ENCODE measurements at places on chromosomes 1 and 21.

DNA sequence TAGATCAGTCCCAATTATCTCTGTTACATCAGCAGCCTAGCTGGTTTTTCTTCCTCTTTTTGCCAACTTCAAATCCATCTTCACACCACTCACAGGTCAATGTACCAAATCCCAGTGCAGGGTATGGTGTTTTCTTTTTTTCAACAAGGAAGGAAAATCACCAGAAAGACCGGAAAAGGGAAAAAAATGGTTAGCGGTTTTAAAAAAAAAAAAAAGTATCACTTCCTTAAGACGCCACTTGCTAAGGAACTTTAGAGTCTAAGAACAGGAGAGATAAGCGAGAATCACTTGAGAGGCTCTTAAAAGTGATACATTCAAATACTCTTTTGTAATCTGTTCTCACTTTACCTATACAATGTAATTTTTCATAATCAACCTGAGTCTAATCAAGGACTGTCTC, 3.1 kb upstream of the OR10J1 start:
- DNase-seq: no peak

- no peak for DNase-seq
These were observed 8.2 kb upstream of the DYRK1A start for GRCh38 chr21:37358397-37358796.

DNA sequence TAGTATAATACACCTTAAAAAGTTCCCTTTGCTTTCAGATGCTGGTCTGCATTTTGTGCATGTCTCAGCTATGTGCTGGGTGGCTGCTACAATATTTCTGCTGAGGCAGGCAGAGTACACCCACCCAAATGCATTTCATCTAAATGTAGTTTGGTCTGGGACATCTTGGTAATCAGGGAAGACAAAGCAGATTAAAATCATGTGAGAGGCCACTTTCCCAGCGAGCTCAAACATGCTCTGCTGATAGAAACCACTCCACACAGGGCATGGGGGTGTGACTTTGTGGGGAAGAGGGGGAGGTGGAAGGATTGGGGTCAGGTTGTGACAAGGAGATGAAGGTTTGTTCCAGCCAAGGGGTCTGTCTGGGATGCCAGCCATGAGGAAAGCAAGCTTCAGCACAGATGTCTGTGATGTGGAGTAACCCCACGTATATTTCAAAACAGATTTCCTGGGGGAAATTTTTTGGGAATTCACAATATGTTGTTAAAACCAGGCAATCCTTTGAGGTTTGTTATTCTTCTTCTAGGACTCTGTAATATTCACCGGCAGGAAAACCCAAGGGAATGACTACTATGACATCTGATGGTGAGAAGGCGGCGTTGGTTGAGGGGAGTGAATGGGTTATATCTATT, 255.1 kb upstream of the FGGY start:
- no peak for DNase-seq

GRCh38 chr1:1916851-1917251, 1.8 kb downstream of the CALML6 start:
- DNase-seq: no peak

- DNase-seq: no peak
These were observed 107.3 kb upstream of the HNRNPU start for GRCh38 chr1:244971552-244972216.

GRCh38 chr21:19908390-19908789, 1089.8 kb upstream of the NCAM2 start:
- DNase-seq: no peak

DNA sequence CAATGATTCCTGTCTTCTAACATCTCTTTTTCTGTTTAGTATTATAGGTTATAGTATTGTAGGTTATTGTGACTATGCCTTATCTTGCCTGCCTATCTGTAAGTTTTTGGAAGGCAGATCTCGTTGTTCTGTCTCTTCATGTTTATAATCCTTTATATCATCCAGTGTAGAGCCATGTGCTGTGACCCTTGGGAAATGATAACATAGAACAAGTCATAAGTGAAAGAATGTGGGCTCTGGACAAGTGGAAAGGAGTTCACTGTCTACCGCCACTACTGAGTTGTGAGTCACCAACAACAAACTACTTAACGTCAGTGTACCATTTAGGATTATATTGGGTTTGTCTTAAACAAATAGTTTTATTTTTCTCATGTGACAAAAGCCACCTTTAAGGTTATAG, 139.3 kb downstream of the LYPLAL1 start:
- no peak for DNase-seq

GRCh38 chr1:67584938-67585337, 100.1 kb upstream of the GADD45A start:
- no peak for DNase-seq

DNA sequence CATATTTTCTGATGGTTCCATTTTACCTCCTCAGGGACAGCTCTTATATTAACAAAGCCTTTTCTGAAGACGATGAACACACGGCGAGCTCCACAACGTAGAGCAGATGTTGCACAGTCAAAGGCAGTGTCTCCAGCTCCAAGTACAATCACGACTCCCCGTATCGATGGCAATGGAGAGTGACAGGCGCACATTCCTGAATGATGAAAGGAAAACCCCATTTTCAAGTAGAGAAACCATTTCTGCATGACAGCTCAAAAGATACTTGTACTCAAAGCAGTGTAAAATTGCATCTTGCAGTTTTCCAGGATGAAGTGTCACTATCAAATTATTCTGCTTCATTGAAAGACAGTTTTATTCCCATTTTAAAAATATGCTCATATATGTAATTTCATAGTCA, 327.6 kb downstream of the DPYD start:
- no peak for DNase-seq

GRCh38 chr1:44820328-44821239, 12.3 kb downstream of the BTBD19 start:
- DNase-seq: no peak

DNA sequence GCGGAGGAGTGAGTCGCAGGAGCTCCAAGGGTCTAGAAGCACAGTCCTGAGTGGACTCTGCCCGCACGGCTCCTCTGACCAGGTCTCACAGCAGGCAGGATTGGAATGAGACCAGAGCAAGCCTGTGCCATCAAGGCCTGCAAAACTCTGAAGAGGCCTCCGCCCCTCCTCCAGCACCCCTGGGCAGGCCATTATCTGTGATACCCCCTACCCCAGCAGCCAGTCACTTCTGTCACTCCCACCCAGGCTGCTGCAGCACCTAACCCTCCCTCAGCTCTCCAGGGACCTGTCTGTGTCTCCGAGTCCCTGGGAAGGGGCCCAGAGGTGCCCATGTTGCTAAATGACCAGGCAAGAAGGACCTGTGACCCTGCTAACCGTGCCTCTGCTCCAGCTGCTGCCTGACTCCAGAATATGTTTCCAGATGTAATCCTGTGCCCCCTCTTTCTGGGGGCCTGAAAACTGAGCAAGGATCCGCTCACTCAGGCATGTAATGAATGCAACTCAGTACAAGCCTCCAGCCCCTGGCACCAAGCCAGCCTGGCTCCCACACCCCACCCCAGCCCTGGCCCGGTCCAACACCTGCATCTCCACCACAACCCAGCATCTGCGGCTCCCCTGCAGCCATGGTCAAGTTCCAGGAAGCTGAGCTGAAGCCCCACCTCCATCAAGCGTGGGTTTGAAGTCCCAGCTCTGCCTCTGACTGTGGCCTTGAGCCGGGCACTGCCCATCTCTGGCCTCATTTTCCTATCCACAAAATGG, 22.1 kb upstream of the COL16A1 start:
- DNase-seq: peak; percentile 37

DNA sequence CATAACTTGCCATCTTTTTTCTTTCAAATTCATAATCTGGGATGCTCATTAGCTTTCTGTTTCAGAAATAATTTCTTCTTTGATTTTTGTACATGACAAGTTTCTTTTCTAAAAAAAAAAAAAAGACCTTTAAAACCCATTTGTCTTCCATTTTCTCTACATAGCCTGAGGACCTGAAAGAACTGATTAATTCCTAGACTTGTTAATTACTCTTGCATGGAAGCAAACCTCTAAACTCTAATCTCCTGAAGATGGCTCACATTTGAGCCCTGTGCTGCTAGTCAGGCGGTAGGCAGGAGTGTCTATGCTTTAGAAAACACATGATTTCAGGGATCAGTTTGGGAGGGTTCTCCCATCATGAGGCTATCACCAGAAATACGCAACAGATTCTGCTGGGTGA, 152.0 kb downstream of the KAZN start:
- DNase-seq: no peak
